ENCODE measurements at places on chromosomes 3 and 15.

GRCh38 chr15:80588801-80589200 is 106.3 kb upstream of the ABHD17C start:
- peak; percentile 2 for DNase-seq

DNA sequence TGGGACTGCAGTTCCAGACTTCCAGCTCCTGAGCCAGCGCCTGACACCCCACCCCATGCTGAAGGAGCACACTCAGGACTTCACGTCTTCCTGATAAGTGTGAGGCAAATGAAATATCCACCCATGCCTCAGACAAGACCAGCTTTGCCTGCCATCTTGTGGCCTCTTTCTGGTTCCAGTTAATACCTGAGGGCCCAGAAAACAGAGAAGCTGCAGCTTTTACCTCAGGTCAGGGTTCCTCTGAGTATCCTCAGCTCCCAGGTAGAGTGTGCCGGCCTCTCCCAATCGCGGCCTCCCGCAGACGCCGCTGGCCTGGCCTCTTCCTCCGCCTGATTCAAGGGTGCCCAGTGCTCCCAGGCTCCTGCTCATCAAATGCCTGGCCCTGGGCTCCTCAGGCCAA is 5.1 kb upstream of the KLHL6 start:
- DNase-seq = peak; percentile 62

DNA sequence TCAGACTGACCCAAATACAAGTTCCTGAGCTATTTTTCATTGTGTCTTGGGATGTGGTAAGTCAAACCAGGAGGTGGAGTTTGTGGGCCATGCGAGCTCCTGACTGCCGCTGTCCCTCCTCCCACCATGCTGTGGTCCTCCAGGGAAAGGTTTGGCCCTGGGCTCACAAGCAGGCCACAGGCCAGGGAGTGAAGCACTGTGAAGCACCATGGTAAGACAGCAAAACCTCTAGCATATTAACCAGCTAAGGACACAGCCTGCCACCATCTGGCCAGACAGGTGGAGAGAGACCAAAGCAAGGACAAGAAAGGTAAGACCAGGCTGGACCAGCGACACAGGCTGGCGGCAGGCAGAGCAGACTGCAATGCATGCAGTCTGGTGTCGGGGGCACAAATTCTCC is 15.3 kb downstream of the RAB43 start:
- DNase-seq = no peak

- no peak for DNase-seq
These were observed 37.2 kb downstream of the EEFSEC start for GRCh38 chr3:128190501-128190900.

DNA sequence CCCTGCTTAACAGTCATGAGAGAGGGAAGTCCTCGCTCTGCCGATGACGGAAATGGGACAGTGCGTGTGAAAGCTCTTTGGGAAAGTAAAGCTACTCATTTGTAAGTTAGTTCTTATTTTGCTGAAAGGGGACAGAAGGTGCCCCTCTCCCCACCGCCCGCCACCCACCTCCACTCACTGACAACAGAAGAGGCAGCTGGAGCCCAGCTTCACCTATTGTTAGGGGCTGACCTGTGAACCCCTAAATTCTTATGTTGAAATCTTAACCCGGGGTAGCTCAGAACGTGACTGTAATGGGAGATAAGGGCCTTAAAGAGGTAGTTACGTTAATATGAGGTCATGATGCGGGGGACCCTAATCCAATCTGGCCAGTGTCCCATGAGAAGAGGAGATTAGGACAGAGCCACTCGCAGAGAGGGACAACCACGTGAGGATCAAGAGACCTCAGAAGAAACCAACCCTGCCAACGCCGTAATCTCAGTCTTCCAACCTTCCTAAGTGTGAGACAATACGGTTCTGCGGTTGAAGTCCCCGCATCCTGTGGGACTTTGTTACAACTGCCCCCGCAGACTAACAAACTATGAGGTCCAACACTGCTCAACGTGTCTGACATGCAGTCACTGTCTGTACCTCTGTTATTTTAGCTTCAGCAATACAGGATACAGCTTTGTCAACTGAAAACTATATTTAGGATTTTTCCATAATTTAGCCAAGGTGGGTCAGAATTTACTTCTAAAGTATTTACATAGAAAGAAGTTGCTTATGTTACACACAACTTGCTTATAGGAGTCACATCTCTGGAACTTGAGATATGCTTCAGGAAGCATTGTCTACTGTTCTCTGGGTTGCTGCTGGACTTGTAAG is 51.7 kb downstream of the PCSK6 start:
- no peak for DNase-seq

DNA sequence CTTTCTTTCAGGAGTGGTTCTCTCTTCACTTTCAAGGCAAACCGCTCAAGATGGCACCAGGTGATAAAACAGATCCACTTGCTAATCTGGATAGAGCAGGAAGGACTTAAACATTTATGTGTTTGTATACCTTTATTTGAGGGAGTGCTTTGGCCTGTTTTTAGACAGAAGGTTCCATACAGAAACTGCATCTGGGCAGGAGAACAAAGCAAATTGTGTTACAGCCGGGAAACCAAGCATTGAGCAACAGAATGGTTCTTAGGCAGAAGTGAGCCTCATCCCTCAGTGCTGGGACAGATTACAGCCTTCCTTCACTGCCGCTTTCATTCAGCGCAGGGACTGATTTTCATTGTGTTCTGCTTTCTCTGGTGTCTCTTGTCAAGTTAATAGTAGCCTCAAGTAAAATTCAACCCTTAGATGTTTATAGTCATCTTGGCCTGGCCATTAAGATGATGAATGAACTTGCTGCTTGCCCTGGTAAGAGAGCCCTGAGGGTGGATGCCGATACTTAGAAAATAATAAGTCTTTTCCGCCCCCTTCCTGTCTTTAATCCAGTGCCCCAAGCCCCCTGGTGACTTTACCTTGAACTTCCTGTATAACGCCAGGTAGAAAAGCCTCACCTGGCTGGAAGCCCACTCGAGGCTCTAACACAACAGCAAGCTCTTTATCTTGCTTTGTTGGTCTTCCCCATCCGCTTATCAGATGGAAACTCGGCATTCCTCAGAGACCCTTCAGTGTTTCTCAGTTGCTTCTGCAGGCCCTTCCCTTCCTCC is 168.0 kb upstream of the CTDSPL start:
- no peak for DNase-seq

- DNase-seq = no peak
These were observed 27.2 kb downstream of the TNFAIP8L3 start for GRCh38 chr15:51067510-51067909.

GRCh38 chr3:52962160-52962559 is 64.8 kb upstream of the STIMATE start:
- DNase-seq = no peak

DNA sequence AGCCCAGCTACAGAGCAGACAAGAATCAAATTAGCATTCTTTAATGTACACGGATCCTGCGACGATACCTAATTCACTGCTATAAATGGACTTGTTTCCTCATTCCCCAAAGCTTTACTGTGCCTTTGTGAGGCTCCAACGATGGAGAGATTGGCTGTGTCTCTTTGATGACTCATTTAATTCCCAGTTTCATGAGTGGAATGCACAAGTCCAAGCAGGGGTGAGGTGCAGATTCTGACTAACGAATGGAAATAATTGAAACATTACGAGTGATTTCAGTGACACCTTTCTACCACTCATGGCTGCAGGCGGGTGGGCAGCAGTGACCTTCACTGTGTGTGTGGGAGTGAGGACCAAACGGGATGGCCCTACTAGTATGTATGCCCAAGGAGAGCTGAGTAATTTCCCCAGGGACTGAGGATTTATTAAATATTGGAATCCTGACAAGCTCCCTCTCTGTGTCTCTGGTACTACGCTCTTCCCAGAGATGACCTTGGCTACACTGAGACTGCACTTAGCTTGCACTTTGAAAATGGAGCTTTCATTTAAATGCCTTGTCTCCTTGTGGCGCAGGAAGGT is 156.7 kb downstream of the CACNA2D3 start:
- no peak for DNase-seq

DNA sequence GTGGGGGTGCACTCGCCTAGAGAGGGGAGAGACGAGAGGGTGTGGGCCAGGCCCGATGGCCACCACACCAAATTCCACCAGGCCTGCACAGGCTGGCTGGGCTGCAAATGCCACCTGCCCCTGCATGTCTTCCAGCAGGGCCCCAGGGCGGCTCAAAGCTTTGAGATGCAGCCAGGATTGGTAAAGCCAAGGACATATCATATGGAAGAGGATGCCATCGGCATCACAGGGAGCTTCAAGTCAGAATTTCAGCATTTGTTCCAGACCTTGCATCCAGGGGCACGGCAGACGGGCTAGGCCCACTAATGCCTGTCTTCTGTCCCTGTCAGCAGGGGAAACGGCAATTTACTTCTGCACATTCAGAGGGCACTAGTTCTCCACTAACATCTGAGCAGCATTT is 97.8 kb downstream of the NUP210 start:
- DNase-seq = no peak

DNA sequence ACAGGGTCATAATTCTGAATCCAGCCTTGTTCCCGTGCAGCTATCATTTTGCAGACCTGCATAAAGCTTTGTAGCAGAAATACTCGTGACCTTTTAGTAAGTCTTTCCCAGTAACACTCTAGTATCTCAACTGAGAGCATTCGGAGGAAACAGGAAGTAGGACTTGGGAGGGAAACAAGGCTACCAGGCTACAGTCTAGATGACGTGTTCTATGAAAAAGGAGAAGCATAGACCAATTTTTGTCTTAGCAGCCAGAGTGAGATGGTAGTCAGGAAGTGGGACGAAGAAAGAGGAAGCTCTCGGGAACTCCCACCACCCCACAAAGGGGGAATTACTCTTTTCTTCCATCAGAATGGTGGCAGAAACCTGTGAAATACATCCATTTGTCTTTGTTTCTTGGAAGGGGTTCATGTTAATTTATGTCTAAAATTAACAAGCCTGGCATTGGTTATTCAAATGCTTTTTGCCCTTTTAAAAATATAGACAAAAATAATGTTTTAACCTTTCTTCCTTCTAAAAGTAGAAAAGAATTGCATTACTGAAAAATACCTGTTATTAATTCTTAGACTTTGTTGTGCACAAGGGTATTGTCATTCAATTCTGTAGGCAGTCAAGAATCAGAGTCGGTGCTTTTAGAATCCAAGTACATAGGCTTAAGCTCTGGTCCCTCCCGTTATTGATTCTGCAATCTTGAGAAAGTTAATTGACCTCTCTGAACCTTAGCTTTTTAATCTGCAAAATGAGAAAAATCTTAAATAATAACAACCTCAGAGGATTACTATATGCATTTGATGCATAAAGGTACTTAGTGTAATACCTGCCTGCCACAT is 1.6 kb upstream of the SUCNR1 start:
- peak; percentile 95 for DNase-seq

GRCh38 chr3:189941125-189941524 is 179.6 kb downstream of the P3H2 start:
- DNase-seq = no peak

DNA sequence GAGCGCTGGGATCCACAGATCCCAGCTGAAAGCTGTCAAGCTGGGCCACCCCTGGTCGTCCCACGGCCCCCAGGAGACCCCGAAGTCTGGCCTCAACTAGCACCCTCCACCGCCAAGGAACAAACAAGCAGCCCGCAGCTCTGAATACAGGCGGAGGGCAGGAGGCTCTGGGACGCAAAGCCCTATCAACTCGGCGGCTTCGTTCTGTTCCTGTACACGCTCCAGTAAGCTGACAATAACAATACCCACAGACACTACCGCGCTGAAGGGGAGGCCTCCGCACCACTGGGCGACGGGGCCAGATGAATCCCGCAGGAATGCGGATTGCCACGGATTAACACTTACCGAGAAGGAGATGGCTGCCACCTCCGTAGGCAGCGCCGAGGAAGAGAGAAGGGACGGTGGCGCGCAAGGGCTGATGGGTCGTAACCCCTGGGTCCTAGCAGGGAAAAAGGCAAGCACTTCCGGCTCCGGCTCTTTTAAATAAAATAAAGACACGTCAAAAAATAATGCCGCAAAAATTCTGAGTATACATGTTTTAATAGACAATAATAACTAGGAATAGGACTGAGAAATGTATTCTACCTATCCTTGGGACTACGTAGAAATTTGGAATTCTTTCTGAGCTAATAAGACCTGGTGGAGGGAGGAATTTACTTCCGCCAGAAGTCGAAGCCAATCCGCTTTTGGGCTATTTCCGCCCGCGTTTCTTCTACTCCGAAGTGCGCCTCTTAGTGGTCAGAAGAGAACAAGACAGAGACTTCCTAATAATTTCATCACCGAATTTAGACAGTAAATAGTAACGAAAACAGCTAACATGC is at the start of gene RPL32:
RPL32 (minus strand) TSS at position 417 of the 821 bp plus-strand sequence. CDS start 1,328 bp downstream, outside the sequence.
- DNase-seq = peak; percentile 97

- DNase-seq = no peak
These were observed 119.0 kb upstream of the TBC1D5 start for GRCh38 chr3:17861476-17861875.
